Neural progenitor cell (in vitro differentiated cells): ENCODE measurements at places on chromosomes 5 and 9. TPM values are rescaled to one million over a fixed set of nuclear protein-coding genes. Genes with fewer than 3 reads are reported as not detected.

The ZFYVE16 gene
- 58.1 and 113 TPM in 2 replicates for total RNA-seq

The C9 gene
- total RNA-seq, result not detected in 2 replicates

DNA sequence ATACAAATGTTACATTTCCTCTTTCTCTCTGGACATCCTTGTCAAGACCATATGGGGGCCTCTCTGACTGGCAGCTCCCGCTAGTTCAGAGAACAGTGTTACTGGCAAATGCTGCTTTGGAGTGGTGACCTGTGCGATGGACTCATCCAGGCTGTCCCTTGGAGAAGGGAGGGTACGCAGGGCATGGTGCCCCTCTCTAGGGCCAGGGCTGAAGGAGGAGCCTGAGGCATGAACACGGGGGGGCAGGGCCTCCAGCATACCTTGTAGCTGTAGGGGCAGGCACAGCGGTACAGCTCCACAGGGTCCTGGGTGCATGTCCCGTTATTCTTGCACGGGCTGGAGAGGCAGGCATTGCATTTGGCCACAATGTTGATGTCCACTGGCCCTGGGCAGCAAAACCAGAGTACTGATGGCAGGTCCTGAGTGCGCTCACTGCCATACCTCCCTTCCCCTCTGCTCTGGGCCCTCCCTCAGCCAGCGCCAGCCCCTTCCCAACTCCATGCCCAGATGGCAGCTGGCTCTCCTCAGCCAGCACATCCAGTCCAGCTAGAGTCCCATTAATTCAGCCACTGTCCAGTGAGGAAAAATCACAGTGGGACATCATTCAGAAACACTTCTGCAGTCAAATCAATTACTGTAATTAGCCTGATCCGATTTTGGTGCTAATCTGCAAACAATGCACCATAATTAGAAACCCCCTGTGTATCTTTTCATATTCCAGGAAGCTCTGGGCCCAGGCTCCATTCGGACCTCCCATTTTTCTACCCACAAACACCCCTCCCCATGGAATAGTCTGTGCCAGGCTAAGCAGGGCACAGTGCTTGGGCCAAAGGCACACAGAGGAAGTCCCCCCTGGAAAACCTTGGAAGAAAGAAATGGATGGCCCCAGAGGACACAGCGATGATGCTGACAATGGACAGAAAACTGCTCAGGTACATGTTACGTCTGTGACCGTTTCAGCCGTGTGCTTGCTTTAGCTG, 128.8 kb upstream of the PANK3 start:
- H3K36me3 ChIP-seq, result no peaks in the 10 kb centered on the region
- peak; percentile 18 for DNase-seq
- H3K4me1 ChIP-seq, result peaks cover 9% of the 10 kb centered on the region
- no peak overlapping the region for H3K27ac ChIP-seq
- H3K4me3 ChIP-seq, result no peak overlapping the region

DNA sequence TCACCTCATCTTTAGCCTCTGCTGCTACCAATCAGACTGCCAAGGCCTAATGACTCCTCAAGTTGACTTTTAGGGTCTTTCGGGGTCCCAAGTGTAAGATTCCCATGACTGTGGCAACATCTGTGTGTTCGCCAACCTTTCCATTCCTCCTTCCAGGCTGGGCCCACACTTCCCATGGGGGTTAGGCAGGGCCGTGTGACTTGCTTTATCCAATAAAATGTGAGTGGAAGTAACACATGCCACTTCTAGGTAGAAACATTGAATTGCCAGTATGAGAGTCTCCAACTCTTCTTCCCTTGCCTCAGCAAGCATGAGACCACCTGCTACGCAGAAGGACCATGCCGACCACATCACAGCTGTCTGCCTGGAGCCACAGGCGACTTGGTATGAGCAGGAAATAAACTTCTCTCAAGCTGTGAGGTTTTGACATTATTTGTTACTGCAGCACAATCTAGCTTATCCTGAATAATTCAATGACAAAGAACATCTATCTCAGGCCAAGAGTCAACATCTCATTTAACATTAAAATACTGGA, 190.4 kb upstream of the IER5L start:
- no peak overlapping the region for H3K27ac ChIP-seq
- H3K4me1 ChIP-seq, result no peaks in the 10 kb centered on the region
- no peak overlapping the region for H3K4me3 ChIP-seq
- no peaks in the 10 kb centered on the region for H3K36me3 ChIP-seq
- DNase-seq, result no peak
- H3K27me3 ChIP-seq, result no peaks in the 10 kb centered on the region

DNA sequence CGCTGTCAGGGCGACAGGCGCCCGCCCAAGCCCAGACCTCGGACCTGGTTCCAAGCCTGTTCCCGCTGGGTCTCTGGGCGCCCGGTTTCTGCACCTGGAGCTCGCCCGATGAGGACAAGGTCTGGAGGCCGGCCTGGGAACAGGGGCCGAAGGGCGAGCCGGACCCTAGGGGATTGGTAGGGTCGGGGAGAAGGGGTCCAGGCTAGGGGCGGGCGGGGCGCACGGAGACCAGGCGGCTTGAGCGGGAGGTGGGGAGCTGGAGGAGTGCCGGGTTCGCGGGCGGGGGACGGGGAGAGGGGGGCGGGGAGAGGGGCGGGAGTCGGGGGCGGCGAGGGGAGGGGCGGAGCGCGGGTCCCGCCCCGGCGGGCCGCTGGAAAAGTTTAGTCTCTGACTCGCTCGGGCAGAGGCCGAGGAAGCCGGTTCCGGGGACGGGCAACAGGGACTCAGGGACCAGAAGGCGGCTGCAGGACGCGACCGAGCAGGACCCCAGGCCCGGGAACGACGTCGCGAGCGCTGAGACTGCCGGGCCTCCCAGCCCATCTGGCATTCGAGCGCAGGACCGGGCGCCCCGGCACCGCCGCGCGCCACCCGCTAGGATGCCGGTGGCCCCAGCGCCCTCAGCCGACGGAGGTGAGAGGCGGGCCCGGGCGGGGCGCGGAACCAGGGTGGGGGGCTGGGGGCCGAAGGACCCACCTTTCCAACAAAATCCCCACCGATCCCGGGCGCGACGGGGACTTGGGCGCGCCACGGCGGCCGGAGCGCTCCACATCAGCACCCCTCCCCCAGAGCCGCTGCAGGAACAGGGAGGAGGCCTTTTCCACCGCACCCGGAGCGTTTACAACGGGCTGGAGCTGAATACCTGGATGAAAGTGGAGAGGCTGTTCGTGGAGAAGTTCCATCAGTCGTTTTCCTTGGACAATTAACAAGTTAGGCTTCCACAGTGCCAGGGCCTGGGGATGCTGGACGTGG, at the start of gene S1PR3:
Gene S1PR3 (plus strand): TSS at position 403 of the 969 bp plus-strand sequence. CDS start 9,733 bp downstream, outside the sequence.
- H3K36me3 ChIP-seq, result no peaks in the 10 kb centered on the region
- peaks cover 32% of the 10 kb centered on the region for H3K4me1 ChIP-seq
- H3K27ac ChIP-seq, result peak within 1 kb of the TSS; percentile 84
- no peaks in the 10 kb centered on the region for H3K27me3 ChIP-seq
- peak; percentile 89 for DNase-seq
